ENCODE measurements at places on chromosomes 7 and 10.

DNA sequence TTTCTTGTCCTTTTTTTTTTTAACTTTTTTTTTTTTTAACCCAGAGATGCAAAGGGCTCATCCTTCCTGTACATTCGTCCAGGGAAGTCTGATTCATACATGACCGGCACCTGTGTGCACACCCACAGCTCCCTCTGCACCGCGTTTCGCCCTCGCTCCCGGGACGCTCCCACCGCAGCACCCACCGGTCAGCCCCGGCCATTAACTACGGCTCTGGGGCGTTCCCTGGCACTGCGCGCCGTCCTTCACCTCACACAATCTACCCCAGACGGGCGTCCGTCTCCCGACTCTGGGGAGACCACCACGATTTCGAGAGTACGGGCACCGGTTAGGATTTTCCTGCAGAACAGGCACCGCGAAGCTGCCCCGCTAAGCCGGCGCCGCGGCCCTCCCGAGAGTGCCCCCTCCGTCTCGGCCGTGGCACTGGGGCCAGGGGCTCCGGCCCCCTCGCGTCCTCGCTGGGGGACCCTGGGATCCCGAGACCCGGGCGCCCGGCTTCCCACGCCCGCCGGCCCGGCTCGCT, 452 bp downstream of the ATE1 start:
- DNase-seq = peak; percentile 2

GRCh38 chr7:100607111-100607510, 4.9 kb downstream of the PCOLCE start:
- no peak for DNase-seq

GRCh38 chr7:81416659-81417058, 353.2 kb downstream of the HGF start:
- no peak for DNase-seq

DNA sequence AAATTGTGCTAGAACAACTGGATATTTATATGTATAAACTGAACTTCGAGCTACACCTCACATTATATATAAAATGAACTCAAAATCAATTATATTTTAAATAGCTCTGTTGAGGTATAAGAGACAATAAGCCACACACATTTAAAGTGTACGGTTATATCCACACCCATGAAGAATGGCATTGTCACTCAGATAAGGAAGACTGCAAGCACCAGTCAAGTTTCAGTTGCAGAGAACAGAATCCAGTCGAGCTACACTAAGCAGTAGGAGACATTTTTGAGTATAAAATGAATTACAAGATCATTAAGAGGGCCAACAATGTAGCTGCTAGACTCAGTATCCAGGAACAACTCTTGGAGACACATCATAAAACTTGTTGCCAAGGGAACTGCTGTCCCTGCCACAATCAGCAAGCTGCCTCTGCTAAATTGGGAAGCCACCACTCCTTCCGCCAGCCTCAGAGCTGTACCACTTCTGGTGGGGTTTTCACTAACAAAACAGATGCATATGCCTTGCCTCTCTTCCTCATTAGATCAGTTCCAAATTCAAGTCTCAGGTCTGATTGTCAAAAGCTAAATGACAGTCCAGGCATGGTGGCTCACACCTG, 19.6 kb upstream of the GPNMB start:
- DNase-seq = no peak

DNA sequence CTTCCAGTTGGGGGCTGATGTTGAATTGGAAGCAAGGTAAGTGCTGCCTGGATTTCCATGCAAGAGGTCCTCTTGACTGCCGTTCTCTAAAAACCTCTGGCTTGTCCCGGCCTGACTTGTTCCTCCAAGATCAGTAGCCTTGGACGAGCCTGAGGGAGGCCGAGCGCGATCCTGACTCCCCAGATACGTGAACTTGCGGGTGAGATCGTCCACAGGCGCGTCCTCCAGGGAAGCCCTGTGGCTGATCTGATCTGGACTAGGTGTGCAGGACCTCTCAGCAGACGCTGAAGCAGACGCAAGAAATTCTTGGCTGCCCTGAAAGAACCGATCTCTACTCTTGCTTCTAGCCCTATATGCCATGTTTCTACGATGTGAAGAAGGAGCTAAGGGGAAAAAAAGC, 29.7 kb downstream of the ZC3HAV1 start:
- DNase-seq = no peak

DNA sequence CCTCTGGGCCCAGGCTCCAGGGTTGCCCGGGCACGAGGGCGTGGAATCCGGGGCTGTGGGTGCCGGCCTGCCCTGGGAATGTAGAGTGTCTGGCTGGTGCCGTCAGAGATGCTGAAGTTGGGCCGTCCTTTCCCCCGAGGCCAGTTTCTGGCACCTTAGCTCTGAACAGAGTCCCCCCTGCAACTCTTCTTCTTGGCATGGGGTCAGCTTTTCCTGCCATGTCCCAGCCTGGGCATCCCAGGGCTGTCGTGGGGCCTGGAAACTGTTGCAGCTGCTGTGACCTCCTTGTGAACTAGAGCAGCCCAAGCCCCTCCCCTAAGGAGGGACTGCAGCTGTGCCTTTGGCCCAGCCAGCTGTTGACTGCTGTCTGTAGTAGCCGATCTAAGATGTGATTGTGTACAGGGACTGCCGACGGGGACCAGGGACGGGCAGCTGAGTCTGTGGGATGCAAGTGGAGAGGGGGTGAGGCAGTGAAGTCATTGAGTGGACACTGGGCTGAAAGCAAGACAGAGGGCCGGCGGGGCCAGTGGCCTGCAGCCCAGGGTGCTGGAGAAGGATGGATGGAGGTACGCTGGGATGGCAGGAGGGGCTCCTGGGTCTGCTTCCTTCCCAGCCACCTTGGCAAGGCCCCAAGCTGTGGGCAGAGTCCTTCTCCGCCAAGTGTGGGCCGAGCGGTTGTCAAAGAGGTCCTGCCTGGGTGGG, 35.8 kb downstream of the GBX1 start:
- DNase-seq = no peak

GRCh38 chr7:148581624-148582023, 8.9 kb upstream of the C7orf33 start:
- DNase-seq = no peak

- DNase-seq = no peak
Observed at GRCh38 chr7:105279688-105280007, 109.1 kb downstream of the SRPK2 start.

DNA sequence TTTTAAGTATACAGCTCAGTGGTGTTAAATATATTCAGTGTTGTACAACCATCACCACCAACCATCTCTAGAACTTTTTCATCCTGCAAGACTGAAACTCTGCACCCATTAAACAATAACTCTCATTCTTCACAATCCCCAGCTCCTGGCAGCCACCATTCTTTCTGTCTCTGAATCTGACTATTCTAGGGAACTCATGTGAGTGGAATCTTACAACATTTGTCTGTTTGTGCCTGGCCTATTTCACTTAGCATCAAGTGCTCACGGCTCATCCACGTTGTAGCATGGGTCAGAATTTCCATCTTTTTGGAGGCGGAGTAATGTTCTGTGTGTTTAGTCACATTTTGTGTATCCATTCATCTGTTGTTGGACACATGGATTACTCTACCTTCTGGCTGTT, 40.8 kb upstream of the PFKFB3 start:
- no peak for DNase-seq

- DNase-seq = no peak
Observed at GRCh38 chr10:76993213-76993612, 644.4 kb downstream of the KCNMA1 start.

- no peak for DNase-seq
Observed at GRCh38 chr10:4361581-4361980, 464.4 kb upstream of the AKR1E2 start.

DNA sequence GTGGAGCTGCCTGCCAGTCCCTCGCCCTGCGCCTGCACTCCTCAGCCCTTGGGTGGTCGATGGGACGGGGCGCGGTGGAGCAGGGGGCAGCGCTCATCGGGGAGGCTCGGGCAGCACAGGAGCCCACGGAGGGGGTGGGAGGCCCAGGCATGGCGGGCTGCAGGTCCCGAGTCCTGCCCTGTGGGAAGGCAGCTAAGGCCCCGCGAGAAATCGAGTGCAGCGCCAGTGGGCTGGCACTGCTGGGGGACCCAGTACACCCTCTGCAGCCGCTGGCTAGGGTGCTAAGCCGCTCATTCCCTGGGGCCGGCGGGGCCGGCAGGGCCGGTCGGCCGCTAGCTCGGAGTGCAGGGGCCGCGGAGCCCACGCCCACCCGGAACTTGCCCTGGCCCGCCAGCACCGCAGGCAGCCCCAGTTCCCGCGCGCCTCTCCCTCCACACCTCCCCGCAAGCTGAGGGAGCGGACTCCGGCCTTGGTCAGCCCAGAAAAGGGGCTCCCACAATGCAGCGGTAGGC, 565.9 kb upstream of the NRG3 start:
- DNase-seq = no peak

DNA sequence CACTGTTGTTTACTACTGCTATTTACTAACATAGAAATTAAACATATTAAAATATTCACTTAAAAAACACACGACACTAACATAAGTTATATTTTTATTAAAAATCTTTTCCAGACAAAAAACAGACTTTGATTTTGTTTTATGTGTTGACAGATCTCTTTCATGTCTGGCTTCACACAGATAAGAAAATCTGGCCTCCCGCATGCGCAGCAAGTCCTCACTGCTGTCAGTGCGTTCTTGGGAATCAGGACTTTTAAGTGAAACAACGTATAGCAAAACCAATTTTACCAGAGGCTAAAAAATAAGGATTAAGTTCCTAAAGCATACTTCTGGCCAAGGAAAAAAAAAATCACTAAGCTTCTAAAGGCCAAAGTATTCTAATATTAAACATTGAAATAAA, 1.2 kb upstream of the IDI1 start:
- DNase-seq = no peak

GRCh38 chr10:130737621-130738020, 573.9 kb downstream of the TCERG1L start:
- no peak for DNase-seq

- no peak for DNase-seq
Observed at GRCh38 chr10:86356296-86356695, 10.3 kb downstream of the GRID1 start.

DNA sequence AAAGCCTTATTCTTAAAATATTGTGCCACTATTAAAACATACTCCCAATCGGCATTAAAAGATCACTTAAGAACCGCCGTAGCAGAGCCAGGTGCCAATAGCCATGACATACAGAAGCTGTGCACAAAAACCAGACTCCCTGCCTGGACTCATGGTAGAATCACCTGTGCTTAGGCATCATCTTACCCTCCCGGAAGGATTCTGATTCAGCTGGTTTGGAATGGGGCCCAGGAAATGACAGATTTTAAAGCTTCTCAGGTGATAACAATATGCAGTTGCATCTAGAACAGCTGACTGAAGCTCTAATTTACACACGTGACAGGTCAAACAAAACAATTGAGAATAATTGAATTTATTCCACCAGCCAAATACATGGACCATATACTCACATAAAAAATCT, 10.7 kb downstream of the A1CF start:
- no peak for DNase-seq

- no peak for DNase-seq
Observed at GRCh38 chr10:95384011-95384704, 93.4 kb upstream of the PDLIM1 start.

- DNase-seq = no peak
Observed at GRCh38 chr7:41576166-41576565, 126.7 kb downstream of the INHBA start.

DNA sequence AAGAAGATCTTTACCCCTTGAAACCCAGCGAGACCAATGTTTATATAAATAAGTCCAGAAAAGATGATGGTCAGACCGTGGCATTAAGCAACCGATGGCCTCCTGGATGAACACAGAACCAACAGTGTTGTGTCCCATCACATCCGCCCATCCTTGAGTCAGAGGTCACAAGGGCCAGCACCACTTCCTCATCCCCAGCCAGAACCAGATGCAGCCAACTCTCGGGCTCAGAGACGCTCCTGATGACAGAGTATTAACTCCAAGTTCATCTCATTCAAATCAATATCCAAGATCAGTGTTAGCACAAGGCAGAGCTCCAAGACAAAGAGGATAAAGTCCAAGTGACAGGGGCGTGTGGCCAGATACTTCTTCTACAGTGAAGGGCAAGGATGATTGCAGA, 63.5 kb downstream of the FAM53B start:
- DNase-seq = no peak

GRCh38 chr10:130756651-130757050, 554.9 kb downstream of the TCERG1L start:
- no peak for DNase-seq

- DNase-seq = no peak
Observed at GRCh38 chr7:12623885-12624498, 53.5 kb downstream of the SCIN start.

DNA sequence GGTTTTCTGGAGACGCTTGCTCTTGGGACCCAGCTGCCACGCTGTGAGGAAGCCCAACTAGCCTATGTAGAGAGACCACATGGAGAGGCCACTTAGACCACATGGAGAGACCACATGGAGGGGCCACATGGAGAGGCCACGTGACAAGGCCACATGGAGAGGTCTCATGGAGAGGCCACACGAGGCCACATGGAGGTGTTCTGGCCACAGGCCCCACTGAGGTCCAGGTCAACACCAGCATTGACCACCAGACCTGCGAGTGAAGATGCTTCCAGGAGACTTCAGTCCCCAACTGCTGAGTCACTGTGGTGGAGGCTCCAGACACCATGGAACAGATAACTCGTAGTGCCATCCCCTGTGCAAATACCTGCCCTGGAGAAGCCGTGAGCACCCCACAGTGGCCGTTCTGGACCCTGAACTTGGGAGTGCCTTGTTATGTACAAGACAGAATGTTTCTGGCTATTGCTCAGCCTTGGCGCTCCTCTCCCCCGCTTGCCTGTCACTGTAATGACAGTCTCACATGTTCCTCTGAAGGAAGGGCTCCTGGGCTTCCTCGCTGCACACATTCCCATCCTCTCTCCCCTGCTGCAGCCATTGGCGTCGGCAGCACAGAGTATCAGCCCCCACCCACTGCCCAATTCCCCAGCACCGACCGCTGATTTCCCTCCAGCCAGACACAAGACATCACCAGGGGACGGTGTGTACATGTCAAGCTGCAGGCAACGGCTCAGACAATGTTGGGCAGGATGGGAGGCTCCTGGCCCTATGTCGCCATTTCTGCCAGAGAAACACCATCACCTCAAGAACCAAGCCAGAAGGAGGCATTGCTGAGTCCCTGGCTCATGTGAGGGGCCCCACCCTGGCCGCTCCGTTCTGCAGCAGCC, 49.0 kb upstream of the TNRC18 start:
- no peak for DNase-seq

GRCh38 chr10:119302591-119303253, 95.4 kb downstream of the GRK5 start:
- DNase-seq = no peak

- DNase-seq = no peak
Observed at GRCh38 chr7:573933-574381, 54.3 kb upstream of the PDGFA start.

DNA sequence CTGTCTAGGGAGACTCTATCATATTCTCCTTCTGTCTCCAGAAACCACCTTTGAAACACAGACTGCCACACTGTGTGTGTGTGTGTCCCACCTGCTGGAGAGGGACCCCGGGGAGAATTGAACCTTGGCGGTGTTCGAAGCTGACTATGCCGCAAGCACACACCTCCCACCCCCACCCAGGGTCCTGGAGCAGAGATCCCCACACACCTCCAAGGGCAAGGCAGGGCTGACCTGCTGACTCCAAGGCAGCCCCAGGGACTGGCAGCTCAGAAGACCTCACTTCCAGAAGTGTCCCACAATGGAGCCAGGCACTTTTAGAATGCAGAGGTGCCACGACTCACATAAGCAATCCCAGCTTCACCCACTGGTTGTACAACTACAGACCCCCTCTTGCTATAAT, 13.1 kb downstream of the DRGX start:
- no peak for DNase-seq

Measured in stimulated activated CD8-positive, alpha-beta memory T cell treated with anti-CD3 and anti-CD28 coated beads, Interleukin-15, amount 100 ng/mL, for 1 hour (primary cell).